ENCODE measurements at places on chromosomes 1 and 21.
A peak's percentile ranks its signal among the peaks of the same experiment; 100 is the strongest.

DNA sequence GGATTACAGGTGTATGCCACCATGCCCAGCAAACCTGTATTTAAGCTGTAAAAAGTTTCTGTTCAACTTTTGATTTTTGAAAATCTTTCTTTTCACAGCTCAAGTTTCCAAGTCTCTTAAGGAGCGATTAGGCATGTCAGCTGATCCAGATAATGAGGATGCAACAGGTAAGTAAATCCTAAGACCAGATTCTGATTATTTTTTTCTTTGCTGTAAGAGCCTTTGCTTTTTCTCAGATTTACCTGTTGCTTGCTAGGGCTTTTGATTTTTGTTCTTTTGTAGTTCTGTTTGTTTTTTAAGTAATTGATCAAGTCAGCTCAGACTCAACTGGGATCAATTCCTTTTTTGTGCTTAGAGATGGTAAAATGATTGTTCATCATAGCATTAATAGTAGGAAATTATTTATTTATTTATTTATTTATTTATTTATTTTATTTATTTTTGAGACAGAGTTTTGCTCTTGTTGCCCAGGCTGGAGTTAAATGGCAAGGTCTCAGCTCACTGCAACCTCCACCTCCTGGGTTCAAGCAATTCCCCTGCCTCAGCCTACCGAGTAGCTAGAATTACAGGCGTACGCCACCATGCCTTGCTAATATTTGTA is 21.1 kb upstream of the SNRPE start:
- DNase-seq = no peak

- DNase-seq = no peak
These were observed 31.8 kb upstream of the PDC start for GRCh38 chr1:186492531-186493291.

GRCh38 chr21:43933199-43933598 is 68.2 kb downstream of the AGPAT3 start:
- no peak for DNase-seq

DNA sequence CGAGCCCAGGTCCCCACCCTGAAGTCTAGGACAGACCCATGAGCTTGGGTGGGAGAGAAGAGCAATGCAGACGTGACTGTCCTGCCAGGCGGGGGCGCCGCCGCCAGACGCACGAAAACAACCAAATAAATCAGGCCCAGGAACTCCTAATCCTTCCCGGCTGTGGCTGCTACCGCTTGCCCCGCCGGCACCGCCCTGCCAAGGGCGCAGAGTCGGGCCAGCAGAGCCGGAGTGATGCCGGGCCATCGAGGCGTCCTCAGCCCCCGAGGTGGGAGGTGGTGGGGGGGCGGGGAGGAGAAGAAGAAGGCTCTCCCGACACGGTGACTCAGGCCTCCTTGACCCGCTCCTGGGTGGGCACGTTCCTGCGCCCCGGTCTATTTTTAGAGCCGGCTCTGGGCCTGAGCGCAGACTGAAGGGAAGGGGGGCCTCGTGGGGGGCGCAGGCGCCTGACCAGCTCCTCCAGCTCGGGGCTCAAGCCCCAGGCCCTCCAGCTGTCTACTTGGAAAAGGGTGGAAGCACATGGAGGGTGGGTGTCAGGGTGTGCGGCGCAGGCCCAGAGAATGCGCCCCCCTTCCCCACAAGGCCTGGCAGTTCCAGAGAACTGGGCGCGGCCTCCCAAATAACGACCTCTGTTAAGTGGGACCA is 10.7 kb upstream of the COL16A1 start:
- peak; percentile 89 for DNase-seq

DNA sequence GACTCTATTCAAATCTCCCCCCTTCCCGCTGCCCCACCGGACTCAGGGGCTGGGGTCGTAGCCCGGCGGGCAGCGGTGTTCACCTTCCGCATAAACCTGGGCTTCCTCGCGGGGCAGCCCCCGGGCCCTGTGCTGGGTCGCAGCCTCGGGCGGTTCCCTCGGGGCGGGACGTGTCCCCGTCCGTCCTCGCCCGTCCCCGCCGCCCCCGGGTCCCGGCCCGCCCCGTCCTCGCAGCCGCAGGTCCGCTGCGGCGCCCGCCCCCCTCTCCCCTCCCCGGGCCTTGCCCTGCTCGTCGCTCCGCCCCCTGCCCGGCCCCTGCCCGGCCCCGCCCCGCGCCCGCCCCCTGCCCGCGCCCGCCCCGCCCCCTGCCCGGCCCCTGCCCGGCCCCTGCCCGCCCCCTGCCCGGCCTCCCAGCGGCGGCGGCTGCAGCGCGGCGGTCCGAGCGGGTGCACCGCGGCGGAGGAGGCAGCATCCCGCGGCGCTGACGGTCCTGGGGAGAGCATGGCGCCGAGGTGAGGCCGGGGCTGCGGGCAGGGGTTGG is at the start of gene COL18A1:
TSS of gene COL18A1 (plus strand) at position 436 of the 541 bp plus-strand sequence. CDS start at position 502, 66 bp downstream.
- peak; percentile 68 for DNase-seq

DNA sequence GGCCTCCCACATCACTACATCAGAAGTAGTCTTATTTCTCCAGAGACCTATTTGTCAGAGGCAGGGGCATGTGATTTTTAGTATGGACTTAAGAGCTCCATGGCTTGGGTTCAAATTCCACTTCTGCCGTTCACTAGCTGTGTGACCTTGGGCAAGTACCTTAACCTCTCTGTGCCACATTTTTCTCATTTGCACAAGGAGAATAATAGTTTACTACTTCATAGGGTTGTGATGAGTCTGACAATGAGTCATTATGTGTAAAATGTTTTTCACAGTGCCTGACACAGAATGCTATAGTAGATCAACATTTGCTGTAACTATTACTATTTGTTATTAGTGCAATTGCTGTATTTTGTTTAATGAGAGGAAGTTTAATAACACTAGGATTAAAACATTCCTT is 200.6 kb downstream of the PRDM2 start:
- DNase-seq = no peak

GRCh38 chr1:232669981-232670747 is 40.2 kb upstream of the SIPA1L2 start:
- no peak for DNase-seq

Data from psoas muscle (tissue), 8 donors.